ENCODE measurements at places on chromosomes 2 and 18.

DNA sequence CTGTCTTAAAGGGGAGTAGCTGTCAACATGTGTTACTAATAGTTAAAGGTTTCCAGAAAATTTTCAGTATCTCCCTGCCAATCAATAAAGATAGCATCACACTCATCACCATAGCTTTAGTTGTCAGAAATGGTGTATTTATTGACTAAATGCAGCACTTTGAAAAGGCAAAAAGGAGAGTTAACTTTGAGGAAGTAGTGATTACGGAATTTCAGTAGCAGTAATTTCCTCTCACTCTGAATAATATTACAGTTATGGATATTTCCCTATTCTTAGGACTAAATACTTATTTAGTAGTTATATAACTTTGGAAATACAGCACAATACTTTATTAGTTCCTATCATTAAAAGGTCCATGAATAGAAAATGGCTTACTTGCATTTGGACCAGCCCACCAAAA lies 250.5 kb downstream of the CAMKMT start:
- no peak for DNase-seq

- DNase-seq: no peak
Measured at GRCh38 chr18:74456017-74456348, 1.1 kb downstream of the DIPK1C start.

- DNase-seq: no peak
Measured at GRCh38 chr2:32159678-32160077, 6.0 kb upstream of the SLC30A6 start.

GRCh38 chr2:139526781-139527180 lies 746.6 kb upstream of the NXPH2 start:
- DNase-seq: no peak

DNA sequence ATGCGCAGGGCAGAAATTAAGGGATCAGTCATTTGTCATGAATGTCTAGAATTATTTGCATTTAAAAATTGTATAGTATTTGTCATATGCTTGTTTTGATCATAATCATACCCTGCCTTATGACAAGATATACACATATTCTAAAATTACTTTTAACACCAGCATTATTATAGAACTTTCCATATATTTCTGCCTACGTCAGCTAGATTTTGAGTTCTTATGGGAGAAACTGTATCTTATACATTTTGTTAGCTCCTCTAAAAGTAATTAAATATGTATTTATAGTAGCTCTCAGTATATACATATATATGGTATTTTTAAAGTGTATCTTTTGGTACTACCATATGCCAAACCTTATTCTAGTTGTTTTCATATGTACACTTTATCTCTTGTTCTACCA lies 441.9 kb downstream of the CPS1 start:
- DNase-seq: no peak

DNA sequence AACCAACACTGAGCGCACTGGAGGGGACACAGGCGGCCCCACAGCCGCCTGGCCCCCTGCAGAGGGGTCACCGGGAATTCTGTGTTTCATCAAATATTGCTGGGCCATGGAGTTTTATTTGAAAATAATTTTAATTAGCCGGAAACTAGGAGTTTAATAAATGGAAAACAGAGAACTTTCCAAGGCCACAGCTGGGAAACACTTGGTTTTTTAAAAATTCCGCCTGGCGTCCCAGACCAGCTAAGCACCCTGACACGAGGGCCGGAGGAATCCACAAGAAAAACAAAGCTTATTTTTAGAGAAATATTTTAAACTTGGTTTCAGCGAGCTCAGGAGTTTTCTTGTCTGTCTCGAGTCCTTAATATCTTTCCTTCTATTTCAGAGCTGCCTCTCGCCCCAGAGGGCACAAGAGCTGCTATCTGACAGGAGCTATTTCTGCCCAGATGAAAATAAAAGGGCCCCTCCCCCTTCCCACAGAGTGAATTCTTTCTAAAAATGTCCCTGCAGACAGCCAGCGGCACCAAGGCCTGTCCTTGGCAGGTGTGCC lies 8.2 kb downstream of the ZFP36L2 start:
- no peak for DNase-seq

DNA sequence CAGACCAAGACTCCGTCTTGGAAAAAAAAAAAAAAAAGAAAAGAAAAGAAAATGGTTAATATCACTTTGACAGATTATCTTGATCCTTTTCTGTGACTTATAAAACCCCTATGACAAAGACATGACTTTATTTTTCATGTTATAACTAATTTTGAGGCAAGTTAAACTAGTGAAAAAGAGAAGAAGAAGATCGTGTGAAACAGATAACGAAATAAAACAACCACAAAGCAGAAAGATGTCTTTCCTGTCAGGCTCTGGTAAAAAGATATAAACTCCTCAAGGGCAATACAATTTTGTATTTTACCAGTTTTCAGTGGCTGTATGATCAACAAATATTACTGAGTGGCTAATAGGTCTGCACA lies 13.4 kb upstream of the RBMS1 start:
- DNase-seq: no peak

- no peak for DNase-seq
Measured at GRCh38 chr2:168794968-168795367, 7.5 kb upstream of the NOSTRIN start.

DNA sequence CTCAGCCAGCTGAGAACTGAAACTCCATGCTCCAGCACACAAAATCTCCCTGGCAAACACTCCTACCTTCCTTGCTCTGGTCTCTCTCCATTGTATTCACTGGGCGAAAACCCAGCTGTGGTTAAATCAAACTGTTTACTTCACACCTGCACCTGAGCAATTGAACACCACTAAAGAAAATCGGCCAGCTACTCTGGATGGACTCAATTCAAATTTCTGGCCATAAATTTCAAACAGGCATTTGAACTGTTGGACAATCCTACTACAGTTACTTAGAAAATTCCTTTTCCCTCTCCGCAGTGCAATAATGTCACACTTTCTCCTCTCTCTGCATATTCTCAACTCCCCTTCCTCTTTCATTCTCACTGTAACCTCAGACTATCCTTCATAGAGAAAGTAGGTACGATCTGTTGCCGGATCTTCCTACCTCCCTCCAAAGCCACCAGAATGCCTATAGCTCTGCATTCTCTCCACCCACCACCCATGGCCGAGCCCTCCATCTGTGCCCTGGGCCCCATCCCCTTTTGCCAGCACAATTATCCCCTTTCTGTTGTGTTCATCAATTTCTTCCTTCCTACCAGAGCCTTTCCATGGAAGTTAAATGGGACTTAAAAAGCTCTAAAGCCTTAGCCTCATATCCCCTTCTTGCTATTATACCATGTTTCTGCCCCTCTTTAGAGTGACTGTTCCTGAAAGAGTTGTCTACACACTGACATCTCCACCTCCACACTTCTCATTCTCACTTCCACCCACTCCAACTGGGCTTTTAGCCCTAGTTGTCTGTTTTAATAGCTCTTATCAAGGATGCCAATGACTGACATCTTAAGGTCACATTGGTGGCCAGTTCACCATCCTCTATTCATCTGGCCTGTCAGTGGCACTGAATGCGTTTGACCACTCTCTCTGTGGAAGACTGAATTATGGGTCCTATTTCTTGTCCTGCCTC lies 127.5 kb upstream of the SLC1A4 start:
- no peak for DNase-seq

- no peak for DNase-seq
Measured at GRCh38 chr2:104851291-104852089, 2.4 kb upstream of the POU3F3 start.

GRCh38 chr2:124822516-124822915 lies 797.4 kb downstream of the CNTNAP5 start:
- no peak for DNase-seq

GRCh38 chr2:3039188-3040065 lies 338.2 kb downstream of the EIPR1 start:
- no peak for DNase-seq

GRCh38 chr18:33277431-33277830 lies 163.1 kb downstream of the CCDC178 start:
- DNase-seq: no peak

DNA sequence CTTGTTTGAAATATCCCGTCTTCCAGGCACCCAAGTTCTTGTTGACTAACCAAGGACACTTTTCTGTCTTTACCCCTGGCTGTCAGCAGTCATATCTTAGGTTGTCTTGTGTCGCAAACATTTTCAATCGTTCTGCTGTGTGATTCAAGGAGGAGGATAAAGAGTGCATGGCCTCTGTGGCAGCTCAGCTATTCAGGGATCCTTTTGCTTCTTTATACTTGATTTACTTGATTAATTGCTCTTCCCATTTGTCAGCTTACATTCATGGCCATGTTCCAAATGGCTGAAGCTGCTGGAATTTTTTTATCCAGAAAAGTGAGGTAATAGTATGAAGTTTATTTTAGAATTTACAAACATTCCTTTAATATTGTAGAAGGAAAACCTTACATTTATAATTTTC lies 97.3 kb upstream of the FZD5 start:
- DNase-seq: no peak
